Fibroblast of skin of scalp (primary cell): ENCODE measurements at places on chromosomes 2 and 18.

- DNase-seq = peak; percentile 57
These were observed 727 bp downstream of the FBXO11 start for GRCh38 chr2:47905386-47906156.

DNA sequence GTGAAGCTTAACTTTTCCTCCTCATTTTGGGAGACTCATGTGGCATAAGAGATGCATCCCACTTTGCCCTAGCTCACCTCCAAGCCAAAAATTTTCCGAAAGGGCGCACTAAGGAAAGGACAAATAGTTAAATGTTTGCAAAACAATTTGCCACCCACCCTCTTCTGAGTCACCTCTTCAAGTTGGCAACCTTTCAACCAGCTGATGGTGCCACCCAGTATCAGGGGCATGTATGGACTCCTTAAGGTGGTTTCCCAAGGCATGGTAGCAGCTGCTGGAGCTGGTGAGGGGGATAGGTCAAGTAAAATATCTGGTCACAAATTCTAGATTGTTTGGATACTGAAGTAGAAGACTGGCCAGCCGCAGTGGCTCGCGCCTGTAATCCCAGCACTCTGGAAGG is 17.2 kb upstream of the ITGAV start:
- no peak for DNase-seq

GRCh38 chr18:33720133-33720532 is 142.1 kb downstream of the ASXL3 start:
- DNase-seq = peak; percentile 51

DNA sequence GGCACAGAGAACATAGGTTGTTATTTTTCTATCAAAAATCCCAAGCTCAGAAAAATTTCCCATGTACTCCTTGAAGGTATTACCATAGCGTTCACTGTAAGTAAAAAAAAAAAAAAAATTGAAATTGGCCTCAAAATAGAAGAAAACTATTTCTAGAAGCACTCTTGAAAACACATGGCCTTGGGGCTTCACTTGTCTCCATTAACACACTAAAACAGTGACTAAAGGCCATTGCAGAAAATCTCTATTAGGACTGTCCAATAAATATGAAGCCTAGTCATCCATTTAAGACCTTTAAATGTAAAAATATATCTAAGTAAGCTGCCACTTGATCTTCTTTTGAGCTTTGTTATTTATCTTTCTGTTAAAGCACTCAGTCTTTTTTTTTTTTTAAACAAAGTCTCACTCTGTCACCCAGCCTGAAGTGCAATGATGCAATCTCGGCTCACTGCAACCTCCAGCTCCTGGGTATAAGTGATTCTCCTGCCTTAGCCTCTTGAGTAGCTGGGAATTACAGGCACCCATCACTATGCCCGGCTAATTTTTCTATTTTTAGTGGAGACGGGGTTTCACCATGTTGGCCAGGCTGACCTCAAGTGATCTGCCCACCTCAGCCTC is 35.8 kb downstream of the CCDC68 start:
- DNase-seq = no peak

DNA sequence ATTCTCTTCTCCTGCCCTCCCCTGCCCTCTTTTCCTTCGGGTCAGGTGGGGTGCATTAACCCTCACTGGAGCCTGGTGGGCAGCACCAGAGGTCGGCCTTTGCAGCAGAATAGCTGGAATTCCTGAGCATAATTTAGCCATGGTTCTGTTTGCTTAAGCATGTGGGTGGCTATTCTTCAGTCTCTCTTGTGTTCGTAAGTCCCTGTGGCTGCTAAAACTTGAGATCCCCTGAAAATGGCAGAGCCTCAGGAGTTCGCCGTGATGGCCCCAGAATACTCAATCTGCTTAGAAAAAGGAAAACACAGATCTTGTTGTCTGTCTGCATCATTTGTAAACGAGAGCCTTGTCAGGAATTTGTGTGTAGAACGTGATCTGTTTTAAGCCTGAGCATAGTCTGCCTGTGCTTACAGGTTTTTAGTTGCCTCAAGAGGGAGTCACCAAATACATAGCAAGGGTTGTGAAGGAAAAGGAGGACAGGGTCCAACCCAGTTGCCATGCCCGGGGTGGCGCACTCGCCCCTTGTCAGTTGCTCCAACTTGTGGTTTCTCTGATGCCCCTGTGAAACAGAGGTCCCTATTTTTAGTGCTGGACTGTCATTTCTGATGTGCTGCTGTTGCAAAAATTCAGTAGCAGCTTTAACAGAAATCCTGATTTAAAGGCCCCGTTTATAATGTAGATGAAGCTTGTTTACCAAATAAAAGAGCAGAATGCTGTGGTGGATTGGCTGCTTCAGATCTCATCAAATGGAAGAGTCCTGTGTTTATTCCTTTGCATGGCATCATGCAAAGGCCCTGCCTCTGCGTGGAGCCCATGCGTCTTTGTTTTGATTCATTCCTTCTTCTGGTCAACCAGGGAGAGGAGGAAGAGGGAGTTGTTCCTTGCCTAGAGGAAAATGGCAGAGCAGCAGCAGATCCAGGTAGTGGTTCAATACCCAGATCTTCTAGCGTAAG is 74.8 kb downstream of the WDSUB1 start:
- peak; percentile 11 for DNase-seq

- no peak for DNase-seq
These were observed 10.7 kb downstream of the SPTBN1 start for GRCh38 chr2:54466870-54467269.

GRCh38 chr2:229176136-229176535 is 95.0 kb downstream of the PID1 start:
- DNase-seq = no peak

DNA sequence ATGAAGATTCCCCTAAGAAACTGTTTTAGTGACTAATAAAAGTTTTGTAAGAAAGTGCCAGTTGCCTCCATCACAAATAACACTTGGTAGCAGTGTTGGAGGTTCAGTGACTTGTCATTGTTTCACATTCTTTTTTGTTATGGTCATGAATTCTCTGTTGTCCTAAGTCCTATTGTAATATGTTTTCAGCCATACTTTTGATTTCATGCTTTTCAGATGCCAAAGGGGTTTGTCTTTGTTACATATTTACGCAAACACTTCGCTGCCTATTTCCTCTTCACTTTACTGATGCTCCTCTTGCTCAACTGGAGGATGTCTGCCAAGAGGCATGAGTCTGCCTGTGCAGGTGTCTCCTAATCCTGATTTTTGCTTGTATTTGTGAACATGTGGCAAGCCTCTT is 66.6 kb downstream of the PHLPP1 start:
- peak; percentile 89 for DNase-seq
